ENCODE measurements at places on chromosomes 7 and 10. TPM values are rescaled to one million over a fixed set of nuclear protein-coding genes. Genes with fewer than 3 reads are reported as not detected.

The SFTPA1 gene
- not detected for polyA plus RNA-seq

The PCLO gene
- polyA plus RNA-seq: 10.8 TPM

GRCh38 chr10:125102821-125103220 is 57.5 kb downstream of the CTBP2 start:
- no peak for DNase-seq

DNA sequence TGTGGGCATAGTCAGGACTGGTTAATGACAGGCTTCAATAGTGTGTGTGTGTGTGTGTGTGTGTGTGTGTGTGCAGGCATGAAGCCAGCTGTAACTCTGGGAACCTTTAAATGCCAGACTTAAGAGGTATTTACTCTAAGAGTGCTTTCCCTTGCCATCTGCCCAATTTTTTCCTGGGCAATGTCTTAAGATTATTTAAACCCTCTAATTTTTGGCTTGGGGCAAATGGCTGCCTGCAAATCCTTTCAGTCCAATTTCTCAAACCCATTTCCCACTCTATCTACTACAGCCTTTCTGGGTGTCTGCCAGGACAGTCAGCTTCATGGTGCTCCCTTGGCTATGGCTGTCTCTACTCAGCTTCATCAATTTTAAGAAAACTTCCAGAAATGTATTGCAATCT is 62.6 kb upstream of the C1GALT1 start:
- no peak for DNase-seq

All from renal cortex interstitium (tissue), 15 donors.